ENCODE measurements at places on chromosomes 5 and 9.

DNA sequence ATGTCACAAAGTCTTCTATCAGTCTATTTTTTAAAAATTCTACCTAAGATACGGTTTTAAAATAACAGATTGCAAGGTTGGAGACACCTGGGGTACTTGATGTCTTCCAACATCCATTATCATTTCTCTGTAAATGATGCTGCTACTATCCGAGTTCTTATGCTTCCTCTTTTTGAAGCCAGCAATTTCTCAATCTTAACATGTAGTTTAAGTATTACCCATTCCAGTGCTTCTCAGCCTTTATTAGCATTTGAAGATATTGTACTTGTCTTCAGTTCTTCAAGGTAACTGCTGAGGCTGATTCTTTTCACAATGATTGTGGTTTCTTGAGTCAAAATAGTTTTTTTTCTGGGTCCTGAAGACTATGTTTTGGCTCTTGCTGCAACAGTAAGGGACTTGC lies 96.4 kb upstream of the SELENOP start:
- DNase-seq: no peak

- no peak for DNase-seq
Measured at GRCh38 chr9:123657941-123658340, 272.0 kb downstream of the DENND1A start.

DNA sequence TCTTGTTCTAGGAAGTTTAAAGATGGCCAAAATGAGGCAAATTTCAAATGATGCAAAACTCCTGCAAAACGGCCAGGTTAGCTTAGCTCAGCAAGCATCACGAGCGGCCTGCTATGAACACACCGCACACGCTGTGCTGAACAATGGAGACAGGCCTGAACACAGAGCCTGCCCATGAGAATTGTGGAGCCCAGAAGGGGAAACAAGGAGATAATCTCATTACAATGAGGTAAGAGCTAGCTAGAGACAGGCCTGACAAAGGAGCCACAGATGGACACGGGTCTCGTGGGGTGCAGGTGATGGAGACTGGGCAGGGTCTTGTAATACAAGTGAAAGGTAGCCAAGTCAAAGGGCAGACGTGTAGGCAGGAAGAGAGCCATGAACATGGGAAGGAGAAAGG lies 50.2 kb downstream of the PSMB7 start:
- DNase-seq: no peak

- DNase-seq: no peak
Measured at GRCh38 chr9:134139081-134139480, 3.2 kb downstream of the WDR5 start.

- DNase-seq: no peak
Measured at GRCh38 chr5:33240558-33240957, 200.2 kb upstream of the TARS1 start.

DNA sequence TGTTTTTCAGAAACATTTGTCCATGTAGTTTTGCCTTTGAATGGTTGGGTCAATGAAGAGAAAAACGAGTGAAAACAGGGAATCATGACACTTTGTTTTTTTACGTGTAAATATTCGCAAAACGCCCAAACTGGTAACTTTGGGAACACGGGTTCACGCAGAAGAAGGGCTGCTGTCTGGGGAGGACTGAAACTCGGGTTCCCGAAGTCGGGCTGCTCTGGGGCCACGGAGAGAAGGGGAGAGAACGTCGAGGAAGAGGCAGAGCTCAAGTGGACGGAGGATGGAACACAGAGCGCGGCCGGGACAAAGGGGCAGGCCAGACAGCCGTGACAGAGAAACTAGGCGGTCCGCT lies 478 bp upstream of the SETD9 start:
- DNase-seq: no peak

DNA sequence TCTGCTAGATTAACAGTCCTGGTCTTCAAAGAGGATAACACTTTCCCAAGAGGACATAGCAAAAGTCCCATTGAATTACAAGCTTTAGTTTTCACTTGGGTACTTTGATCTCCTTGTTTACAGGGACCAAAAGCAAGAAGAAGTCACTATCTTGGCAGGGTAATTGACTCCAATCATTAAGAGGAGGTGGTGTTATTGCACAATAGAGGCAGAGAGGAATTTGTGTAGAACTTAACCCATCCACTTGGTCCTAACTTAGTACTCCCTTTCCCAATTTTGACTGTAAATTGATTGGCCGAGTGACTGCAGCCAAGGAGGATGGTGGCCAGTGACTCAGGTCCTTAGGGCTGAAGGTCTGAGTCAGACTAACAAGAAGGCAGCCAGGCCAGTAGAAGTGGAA lies 9.3 kb upstream of the TRPC7 start:
- DNase-seq: no peak

DNA sequence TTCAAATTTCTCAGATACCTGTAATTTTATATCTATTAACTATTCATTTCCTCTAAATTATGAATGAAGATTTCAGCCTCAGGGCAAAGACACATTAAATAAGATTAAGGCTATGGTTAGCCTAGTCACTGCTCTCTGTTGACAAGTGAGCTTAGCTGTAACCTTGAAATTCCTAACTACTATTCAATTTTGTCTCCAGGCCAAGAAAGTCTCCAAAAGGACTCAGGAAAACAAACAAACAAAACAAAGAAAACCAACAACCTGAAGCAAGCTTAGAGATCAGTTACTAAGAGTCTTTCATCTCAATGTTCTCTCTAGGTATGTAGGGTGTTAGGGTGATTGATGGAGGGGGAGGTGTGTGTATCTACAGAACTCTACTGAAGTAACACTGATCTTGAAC lies 9.6 kb upstream of the CTNNAL1 start:
- DNase-seq: no peak

DNA sequence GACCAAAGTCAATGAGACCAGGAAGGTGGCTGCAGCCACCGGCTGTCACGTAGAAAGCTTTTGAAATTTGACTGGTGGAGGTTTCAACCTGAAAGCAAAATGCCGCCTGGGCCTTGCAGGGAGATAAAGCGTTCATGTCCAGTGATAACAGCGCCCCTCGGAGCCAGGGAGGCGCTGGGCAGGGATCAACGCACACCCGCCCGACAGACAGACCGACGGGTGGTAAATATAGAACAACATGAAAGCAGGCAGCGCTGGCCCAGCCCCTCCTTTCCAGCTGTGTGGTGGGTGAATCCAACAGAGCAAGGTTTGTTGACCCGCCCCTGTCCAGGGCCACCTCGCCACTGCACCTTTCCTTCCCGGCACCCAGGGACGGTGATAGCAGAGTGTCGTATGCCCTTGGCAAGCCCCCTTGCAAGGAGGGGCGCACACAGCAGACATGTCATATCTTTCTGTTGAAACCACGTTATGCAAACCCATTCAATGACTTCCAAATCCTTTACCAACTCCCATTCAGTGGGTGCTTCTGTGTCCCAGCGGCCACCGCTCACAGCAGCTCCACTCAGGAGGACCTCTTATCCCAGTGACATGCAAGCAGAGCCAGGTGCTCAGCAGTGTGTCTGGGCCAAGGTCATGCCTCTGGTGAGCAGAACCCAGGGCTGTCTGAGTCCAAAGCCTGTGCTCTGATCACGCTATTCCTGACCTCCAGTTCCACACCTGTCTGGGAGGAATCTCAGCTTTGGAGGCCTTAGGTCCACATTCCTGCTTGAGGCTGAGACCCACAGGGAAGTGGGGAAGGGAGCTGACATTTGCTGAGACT lies 38.7 kb downstream of the NKX2-5 start:
- no peak for DNase-seq

GRCh38 chr5:160199410-160199911 lies 29.8 kb upstream of the FABP6 start:
- DNase-seq: peak; percentile 15

GRCh38 chr5:80504833-80505232 lies 16.9 kb downstream of the FAM151B start:
- DNase-seq: no peak

GRCh38 chr9:130995086-130996011 lies 13.6 kb upstream of the LAMC3 start:
- no peak for DNase-seq

DNA sequence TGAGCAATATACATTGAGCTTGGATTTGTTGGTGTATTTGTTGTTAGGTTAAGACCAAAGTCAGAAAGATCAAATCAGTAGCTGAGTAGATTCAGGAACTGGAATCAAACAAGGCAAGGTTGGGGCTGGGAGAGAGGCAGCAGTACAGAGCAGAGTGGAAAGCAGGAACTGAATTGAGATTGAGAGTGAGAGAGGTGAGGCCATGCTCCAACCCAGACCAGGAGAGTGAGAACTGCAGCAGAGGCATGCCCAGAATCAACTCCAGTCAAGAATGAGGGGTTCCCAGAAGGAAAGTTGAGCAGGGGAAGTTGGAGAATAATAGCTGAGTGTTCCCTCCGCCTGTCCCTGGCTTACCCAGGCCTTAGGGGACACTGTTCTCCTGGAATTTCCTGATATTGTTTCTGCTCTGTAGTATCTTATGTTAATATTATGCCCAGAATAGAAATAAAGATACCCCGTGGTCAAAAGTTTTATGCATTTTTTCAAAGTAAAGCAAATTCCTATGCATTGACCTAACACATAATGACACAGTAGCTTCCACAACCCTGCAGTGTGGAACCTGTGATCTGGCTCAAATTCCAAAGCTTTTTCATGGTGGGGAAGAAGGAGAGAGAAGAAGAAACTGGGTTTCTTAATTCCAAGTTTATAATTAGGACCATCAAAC lies 82.7 kb downstream of the SV2C start:
- DNase-seq: no peak

- DNase-seq: no peak
Measured at GRCh38 chr5:177382423-177383029, 1.7 kb upstream of the SLC34A1 start.

DNA sequence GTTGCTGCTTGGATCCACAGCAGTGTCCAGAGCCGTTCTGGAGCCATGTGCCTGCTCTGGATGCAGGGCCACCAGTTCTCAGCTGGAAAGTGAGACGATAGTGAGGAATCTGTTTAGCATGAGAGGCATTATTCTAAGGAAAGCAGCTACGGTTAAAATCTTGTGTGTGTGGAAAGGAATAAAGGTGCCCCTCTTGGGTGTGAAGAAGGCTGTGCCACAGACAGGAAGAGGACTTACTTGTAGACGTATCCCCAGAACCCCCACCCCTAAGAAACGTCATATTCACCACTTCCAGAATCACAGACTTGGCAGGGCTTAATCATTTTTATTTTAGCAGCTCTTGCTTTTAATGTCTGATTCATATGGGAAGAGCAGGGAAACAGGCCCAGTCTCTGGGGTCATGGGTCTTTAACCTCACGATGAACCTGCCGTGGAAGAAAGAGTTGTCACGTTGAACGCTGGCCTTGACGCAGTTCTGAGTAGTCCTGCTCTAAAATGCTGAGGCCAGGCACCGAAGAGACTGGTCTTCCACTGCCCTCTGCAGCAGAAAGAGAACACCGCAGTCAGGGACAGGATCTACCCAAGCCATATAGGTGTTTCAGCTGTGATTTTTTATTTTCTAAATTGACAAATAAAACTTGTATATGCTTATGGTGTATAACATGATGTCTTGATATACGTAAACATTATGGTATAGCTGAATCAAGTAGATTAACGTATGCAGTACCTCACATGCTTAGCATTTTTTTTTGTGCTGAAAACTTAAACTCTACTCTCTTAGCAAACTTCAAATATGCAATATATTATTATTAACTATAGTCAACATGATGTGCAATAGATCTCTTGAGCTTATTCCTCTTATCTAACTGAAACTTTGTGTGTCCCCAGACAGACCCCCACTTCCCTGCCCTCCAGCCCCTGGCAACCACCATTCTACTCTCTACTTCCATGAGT lies 38.8 kb downstream of the CARTPT start:
- DNase-seq: peak; percentile 4

- DNase-seq: no peak
Measured at GRCh38 chr9:36137392-36138004, 965 bp downstream of the GLIPR2 start.

- no peak for DNase-seq
Measured at GRCh38 chr5:20572614-20573013, 584.6 kb upstream of the CDH18 start.

GRCh38 chr5:107582625-107583024 lies 88.1 kb downstream of the EFNA5 start:
- no peak for DNase-seq

GRCh38 chr5:93960042-93960441 lies 218.6 kb upstream of the POU5F2 start:
- DNase-seq: no peak

DNA sequence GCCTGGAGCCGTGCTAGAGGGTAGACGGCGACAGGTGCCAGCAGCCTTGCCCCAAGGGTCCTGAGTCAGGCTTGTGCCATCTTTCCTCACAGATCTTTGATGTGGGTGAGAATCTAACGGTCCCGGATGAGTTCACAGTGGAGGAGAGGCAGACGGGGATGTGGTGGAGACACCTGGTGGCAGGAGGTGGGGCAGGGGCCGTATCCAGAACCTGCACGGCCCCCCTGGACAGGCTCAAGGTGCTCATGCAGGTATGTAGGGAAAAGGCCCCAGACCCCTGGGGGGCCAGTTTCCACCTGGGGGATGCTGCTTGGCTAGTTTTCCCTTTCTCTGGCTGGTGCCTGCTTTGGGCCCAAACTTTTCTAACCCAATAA lies 24.0 kb downstream of the PTGES2 start:
- no peak for DNase-seq

DNA sequence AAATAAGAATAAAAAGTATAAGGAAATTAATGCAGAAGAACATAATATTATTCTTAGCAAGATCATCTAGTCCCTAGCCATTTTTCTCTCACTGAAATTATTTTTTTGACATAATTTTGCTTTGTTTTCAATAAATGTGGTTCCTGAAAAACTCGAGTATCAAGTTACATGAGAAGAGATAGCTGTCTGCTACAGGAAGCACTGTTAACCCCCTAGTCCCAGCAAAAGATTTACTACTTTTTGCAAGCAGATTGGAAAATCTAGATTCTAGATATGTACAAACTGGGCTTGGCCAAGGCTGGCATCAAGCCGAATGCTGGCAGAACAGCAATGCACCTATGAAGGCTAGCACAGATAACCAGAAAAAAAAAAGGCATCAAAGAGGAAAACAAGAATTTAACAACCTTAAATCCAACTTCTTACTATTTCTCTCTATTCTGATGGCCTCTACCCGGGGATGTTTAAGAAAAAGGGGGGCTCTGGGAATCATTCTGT lies 21.9 kb upstream of the ISCA1 start:
- DNase-seq: no peak

DNA sequence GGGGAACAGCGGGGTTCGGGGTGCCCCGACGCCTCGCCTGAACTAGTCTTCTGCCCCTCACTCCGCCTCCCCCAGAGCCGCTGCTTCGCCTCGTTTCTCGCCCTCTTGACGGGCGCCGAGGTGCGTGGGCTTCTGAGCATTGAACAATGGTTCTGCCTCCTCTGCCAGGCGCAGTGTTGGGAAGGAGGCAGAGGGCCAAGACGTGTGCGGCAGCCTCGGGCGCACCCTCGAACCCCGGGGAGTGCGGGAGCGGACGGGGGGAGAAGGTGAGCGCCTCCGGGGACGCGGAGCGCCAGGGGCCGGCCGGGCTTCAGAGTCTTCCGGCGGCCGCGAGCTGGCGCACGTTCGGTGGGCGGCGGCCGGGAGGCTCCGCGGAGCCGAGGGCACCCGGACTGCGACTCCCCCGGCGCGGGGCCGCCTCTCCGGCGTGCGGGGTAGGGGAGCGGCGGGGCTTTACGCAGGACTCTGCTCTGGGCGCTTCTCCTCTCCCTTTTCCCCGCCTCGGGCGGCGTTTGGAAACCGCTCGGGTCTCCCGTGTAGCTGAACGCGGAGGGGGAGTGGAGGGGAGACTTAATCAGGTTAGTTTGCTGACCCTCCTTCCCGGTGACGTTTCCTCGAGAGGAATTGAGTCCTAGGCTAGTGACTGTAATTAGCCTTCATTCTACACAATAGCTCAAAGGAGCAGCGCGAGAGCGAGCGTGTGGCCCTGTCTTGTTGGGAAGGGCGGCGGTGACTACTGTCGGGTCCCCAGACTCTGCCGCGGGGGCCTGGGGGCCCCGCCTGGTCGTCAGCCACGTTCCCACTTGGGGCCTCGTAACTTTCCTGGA lies 1.1 kb downstream of the VLDLR start:
- DNase-seq: peak; percentile 39

GRCh38 chr5:14246350-14247053 lies 103.4 kb downstream of the TRIO start:
- no peak for DNase-seq

Data from NCI-H526 treated with DMSO at 0.1 percent for 48 hours (cell line).